NCI-H345 (cell line): ENCODE measurements at places on chromosomes 5 and 9.

GRCh38 chr9:115606838-115607237 lies 488.9 kb upstream of the TNC start:
- no peak for DNase-seq

- DNase-seq = no peak
Observed at GRCh38 chr9:98039607-98040017, 16.9 kb upstream of the NANS start.

DNA sequence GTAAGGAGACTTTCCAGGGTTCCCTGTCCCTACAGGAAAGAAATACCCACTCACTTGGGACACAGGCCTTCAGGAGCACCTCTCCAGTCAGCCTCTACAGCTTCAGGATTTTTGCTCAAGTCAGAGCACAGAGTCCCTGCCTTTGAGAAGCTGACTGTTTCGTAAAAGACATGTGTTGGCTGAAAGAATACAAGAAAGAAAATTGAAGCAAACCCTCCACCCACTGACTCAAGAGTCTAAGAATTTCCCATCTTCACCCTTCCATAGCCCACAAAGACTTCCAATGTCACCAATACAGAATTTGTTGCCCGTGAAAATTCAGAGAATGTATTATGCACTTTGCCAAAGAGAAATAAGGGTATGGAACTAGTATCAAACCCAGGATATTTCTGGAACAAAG lies 53.0 kb upstream of the ZNF622 start:
- no peak for DNase-seq

GRCh38 chr5:174453690-174454089 lies 270.7 kb upstream of the MSX2 start:
- DNase-seq = no peak

GRCh38 chr5:154587123-154588026 lies 109.3 kb upstream of the HAND1 start:
- DNase-seq = no peak

- DNase-seq = no peak
Observed at GRCh38 chr5:55160493-55161209, 680 bp downstream of the GPX8 start.

GRCh38 chr5:133525126-133525525 lies 87.2 kb downstream of the FSTL4 start:
- DNase-seq = no peak

DNA sequence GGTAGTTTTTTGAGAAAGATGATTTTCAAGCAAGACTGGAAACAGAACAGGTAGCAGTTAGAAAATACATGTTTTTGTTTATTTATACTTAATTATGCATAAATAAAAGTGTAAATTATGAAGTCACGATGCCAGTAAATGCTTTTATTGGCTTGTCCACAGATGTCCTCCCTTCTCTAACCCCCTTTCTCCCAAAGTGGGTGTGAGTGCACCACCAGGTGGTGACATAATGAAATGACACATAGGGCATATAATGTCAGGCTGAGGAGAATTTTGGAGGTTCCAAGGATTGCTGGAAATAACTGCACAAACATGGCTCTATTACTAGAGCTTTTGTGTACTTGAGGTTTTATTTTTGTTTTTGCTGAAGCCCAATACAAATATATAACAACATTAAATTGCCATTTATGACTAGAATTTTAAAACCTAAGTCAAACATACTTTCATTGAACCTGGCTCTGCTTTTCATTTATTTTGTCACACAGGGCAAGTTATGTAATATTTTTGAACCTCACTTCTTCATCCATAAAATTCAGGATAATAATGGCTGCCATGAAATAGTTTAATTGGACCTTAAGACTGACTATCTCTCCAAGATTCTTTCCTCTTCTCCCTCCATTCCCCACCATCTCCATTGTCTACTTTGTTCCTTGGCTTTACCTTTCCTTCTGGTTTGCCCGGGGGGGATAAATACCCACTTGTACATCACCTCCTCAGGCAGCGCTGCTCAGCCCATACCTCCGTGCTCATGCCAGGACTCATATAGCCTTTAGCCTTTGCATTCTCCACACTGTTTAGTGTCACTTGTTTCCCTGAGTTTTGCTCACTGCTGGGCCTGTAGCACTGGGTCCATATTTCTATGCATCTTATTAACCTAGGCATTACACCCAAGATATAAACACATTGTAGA lies 168.8 kb downstream of the PDE4D start:
- no peak for DNase-seq

GRCh38 chr9:75896193-75896592 lies 5.7 kb downstream of the PCSK5 start:
- DNase-seq = no peak

GRCh38 chr9:124437086-124437485 lies 13.2 kb upstream of the ADGRD2 start:
- peak; percentile 57 for DNase-seq

- no peak for DNase-seq
Observed at GRCh38 chr5:112183103-112183711, 235.9 kb downstream of the EPB41L4A start.

DNA sequence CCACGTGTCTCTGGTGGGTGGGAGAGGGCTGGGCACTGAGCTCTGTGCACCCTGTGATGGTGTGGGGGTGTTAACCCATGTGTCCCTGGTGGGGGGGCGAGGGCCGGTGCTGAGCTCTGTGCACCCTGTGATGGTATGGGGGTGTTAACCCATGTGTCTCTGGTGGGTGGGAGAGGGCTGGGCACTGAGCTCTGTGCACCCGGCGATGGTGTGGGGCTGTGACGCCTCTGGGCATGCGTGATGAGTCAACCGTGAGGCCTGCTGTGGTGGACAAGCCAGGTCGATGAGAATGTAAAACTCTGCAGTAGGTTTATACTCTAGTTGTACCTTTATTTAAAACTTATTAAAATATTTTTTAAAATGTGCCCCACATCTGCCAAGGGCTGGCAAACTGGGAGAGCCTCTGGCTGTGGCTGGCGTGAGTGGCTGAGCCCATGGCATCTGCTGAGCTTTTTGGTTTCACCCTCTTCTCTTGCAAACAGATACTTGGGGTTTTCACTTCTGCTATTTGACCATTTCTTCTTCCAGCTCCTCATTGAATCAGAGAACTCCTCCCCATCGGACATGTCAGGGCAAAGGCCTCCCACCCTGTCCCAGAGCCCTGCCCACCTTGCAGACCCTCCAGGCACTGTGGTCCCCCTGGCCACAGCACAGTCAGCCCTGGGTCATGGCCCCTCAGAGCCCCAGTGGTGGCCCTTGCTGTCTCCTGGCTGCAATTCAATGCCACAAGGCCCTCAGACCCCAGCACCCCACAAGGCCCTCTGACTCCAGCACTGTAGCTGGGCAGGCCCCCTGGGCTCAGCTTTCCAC lies 18.5 kb upstream of the EXOC3 start:
- DNase-seq = no peak

DNA sequence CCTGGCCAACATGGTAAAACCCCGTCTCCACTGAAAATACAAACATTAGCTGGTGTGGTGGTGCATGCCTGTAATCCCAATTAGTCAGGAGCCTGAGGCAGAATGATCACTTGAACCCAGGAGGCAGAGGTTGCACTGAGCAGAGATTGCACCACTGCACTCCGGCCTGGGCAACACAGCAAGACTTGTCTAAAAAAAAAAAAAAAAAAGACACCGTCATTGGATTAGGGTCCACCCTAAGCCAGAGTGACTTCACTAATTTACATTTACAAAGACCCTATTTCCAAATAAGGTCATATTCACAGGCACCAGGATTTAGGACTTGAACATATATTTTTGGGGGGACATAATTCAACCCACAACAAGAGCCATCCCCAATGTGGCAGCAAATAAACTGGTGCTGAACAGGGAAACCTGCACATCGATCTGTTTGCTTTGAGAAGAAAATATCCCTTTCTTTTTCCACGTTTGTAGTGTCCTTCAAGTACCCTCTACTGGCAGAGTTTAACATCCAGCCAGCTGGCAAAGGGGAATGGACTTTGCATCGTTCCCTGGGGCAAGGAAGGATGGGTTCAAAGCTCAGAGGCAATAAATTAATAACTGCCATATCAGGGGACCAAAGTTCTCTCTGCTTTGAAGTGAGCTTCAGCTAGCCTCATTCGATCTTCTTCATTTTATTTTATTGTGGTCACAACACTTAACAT lies 3.7 kb upstream of the DNAJC25 start:
- no peak for DNase-seq

GRCh38 chr9:122261469-122261881 lies 3.2 kb downstream of the RBM18 start:
- DNase-seq = peak; percentile 39

DNA sequence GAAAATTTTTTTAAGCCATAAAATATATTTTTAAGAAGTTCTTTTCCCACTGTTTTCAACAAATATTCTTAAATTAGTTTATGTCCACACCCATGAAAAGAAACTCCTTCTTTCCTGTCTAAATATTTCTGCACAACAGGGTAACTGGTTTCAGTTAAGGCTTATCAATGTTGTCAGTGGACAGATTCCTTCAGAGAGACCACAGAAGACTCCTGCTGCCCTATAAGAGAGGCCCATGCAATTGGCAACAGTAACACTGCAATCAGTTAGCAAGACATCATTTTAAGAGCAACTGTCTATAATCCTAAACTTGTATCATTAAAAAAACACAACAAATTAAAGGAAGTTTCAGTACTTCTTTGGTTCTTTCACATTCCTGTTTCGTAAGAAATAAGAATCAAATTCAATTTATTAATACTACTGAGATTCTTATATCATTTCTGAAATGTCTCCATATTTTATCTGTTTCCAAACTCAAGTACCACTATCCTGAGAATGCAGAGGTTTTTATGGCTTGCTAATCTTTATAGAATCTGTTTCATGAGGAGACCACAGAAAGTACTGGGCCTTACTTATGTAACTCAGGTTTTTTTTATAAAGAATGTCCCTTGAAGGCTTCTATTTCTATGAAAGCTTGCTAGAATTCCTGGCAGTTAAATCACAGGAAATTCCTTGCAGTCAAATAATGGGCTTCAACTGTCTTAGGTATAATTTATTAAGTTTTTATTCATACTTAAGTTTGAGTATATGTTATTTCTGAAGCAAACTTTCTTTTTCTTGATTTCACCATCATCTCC lies 240.2 kb downstream of the RFX3 start:
- no peak for DNase-seq

DNA sequence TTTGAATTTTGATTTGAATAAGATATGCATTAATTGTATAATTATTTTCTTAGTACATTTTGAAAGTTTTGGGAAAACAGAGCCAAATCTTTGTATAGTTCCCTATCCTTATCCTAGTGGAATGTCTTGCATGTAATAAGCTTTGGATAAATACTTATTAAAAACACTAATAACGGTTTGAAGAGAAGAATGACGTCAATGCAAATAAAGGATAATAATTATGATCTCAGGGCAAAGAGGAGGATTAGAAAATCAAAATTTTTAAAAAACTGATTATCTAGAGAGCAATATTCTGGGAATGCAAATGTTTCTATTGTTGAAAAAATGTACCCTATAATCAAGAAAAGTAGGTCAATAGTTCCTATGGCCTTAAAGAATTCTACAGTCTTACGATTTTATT lies 22.1 kb downstream of the TYRP1 start:
- no peak for DNase-seq

GRCh38 chr9:93480728-93481324 lies 27.4 kb upstream of the FAM120AOS start:
- DNase-seq = no peak

- DNase-seq = no peak
Observed at GRCh38 chr9:100639854-100640253, 62.0 kb downstream of the CAVIN4 start.

DNA sequence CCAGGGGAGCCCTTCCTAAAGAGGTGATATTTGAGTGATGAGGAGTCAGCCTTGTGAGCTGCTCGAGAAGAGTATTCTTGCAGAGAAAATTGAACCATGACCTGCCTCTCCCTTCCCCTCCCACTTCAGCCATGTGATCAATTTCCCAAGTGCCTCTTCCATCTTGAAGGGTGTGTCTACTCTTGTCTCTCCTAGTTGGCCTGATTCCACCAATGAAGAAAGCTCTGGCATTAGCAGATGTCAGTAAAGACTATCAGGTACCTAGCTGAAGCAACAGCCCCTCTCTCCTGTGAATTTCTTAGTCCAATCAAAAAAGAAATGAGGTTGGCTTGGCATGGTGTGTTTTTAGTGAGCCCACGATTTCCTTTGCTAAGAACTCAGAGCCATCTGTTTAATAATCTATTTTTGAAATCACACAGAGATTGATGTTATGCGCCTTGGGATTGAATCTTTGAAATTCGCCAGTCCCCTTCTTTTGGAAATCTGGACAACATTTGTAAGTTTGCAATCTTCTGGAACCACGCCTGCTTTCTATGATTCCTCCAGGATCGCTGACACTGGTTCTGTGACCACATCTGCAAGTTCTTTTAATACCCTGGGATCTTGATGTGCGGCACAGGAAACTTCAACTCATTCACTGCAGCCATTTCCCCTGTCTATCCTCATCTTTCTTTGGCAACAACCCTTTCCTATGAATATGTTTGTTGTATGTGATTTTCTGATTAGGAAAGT lies 404.6 kb downstream of the DMRT2 start:
- DNase-seq = no peak

GRCh38 chr5:111454198-111454622 lies 58.1 kb downstream of the STARD4 start:
- peak; percentile 44 for DNase-seq

GRCh38 chr5:142626786-142627185 lies 59.1 kb downstream of the FGF1 start:
- DNase-seq = no peak

DNA sequence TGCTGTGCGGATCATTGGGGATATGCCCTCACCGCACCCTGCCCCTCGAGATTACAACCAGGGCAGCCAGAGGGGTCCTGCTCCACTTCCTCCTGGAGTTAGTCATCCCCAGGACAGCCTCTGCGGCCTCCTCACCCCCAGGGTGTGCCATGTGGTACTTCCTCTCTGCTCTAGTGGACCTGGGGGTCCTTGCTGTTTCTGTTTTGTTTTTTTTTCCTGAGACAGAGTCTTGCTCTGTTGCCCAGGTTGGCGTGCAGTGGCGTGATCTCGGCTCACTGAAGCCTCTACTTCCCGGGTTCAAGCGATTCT lies 5.2 kb upstream of the FCN1 start:
- no peak for DNase-seq

DNA sequence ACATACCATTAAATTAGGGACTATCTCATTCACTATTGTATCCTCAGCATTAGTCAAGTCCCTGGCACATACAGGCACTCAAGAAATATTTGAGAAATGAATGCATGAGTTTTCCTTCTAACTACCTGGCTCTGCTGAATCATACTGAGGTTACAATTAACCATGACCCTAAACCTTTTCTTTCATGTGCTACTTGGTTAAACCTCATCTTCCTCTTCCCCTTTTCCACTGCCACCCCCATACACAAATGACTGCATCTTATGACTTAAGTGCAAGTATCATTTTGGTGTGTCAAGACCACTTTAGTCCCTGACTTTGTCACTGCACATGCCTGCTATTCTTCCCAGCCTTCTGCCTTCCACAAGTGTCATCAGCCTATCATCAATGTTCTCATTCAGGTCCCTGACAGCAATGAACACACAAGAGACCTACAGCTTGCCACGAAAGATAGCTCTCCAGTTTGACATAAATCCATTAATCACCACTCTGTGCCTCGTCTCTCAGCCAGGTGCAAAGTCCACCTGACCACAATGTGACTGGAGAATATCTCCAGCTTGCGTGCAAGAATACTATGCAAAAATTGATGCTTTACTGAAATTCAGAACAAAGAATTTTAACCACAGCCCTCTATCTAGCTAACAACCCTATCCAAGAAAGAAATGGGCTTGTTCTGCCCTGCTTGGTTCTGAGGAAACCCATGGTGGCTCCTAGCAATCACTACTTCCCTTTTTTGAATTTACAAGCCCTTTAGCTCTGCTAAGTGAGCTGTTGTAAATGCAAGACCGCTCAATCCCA lies 74.5 kb downstream of the MAPKAP1 start:
- DNase-seq = peak; percentile 76

GRCh38 chr5:56814361-56814962 lies 887 bp upstream of the MAP3K1 start:
- DNase-seq = peak; percentile 33
